ENCODE measurements at places on chromosomes 2 and 18. TPM values are rescaled to one million over a fixed set of nuclear protein-coding genes. Genes with fewer than 3 reads are reported as not detected.

METTL8 gene
- 16.5 TPM for polyA plus RNA-seq

PDE1A gene
- 0.60 TPM for polyA plus RNA-seq

RTKN gene
- 61.7 TPM for polyA plus RNA-seq

COL5A2 gene
- 29.5 TPM for polyA plus RNA-seq

SAG gene
- polyA plus RNA-seq = not detected

STARD6 gene
- 0.72 TPM for polyA plus RNA-seq

SIX2 gene
- 1.0 TPM for polyA plus RNA-seq

SLC4A5 gene
- 3.3 TPM for polyA plus RNA-seq

FNDC4 gene
- 51.2 TPM for polyA plus RNA-seq

FAM237A gene
- not detected for polyA plus RNA-seq

TMEM37 gene
- 7.6 TPM for polyA plus RNA-seq

SPAG16 gene
- polyA plus RNA-seq = 57.9 TPM

CHST9 gene
- not detected for polyA plus RNA-seq

NIF3L1 gene
- 37.6 TPM for polyA plus RNA-seq

AGXT gene
- 0.99 TPM for polyA plus RNA-seq

DTNA gene
- 34.6 TPM for polyA plus RNA-seq

VPS4B gene
- 15.5 TPM for polyA plus RNA-seq

ME2 gene
- polyA plus RNA-seq = 33.9 TPM

CHRND gene
- 0.05 TPM for polyA plus RNA-seq

CELF4 gene
- 2.1 TPM for polyA plus RNA-seq

PPM1G gene
- 84.8 TPM for polyA plus RNA-seq

LRP1B gene
- polyA plus RNA-seq = 1.2 TPM

LHCGR gene
- polyA plus RNA-seq = 0.51 TPM

ABCG5 gene
- polyA plus RNA-seq = not detected

L3MBTL4 gene
- 9.3 TPM for polyA plus RNA-seq

TFPI gene
- polyA plus RNA-seq = 8.8 TPM

MAL gene
- not detected for polyA plus RNA-seq

KCNS3 gene
- 9.0 TPM for polyA plus RNA-seq

DSC2 gene
- polyA plus RNA-seq = 15.9 TPM

SYT4 gene
- polyA plus RNA-seq = not detected

BMP10 gene
- 0.35 TPM for polyA plus RNA-seq

IL36B gene
- not detected for polyA plus RNA-seq

CCT4 gene
- 228 TPM for polyA plus RNA-seq

Measured in cardiac muscle cell (in vitro differentiated cells and primary cell).